CD4-positive, alpha-beta T cell treated with Interleukin-17A for 1 hour (primary cell): ENCODE measurements at places on chromosomes 1 and 21.

- DNase-seq, result no peak
These were observed at the start of gene UBE2Q1 for GRCh38 chr1:154557939-154558719. TSS of gene UBE2Q1 (minus strand) at chr1:154558662. CDS start at chr1:154558553, 109 bp downstream.

- no peak for DNase-seq
These were observed 25.5 kb downstream of the RGS7 start for GRCh38 chr1:241331328-241332036.

- DNase-seq, result no peak
These were observed 194.1 kb downstream of the ROR1 start for GRCh38 chr1:63967901-63968300.

DNA sequence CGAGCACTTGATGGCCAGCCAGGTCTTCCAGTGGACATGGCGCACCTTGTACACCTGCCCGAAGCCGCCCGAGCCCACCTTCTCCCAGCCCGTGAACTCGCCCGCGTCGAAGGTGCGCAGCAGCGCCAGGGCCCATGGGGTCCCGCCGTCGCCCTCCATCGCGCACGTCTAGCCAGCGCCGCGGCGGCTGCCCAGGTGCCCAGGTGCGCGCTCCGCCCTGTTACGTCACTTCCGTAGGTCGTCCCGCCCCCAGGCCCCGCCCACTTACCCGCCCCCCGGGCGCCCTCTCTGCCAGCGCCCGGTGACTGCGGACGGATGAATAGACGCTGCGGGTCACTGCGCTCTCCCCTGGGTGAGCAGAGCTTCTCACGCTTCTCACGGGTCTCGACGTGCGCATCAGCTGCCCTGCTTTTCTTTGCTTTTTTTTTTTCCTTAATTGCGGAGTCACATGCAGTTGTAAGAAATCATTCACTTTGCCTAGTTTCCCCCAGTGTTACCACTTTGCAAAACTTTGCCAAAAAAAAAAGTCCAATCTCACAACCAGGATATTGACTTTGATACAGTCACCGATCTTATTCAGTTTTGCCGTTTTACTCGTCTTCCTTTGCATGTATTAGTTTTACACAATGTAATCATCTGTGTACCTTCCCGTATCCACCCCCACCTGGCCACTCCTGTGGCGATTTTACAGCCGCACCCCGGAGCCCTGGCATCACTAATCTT is at the start of gene RIPK4:
Gene RIPK4, minus strand, starts transcription at position 170 of the 723 bp plus-strand sequence. Its CDS starts 11 bp downstream, at position 159.
- DNase-seq, result peak; percentile 72

DNA sequence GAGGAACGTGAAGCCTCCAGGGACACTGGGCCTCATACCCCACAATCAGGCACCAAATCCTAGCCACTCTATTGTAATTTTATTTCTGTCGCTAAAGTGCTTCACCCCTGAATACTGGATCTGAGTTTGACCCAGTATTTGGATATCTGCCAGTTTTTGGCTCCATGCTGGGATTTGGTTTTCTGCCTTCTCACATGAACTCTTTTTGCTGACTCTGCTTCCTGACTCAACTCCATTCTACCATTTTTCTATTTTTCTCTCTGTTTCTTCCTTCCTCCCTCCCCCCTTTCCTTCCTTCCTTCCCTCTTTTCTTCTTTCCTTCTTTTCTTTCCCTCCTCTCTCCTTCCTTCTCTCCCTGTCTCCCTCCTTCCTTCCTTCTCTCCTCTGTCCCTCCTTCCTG is 151.3 kb upstream of the GJB5 start:
- no peak for DNase-seq

DNA sequence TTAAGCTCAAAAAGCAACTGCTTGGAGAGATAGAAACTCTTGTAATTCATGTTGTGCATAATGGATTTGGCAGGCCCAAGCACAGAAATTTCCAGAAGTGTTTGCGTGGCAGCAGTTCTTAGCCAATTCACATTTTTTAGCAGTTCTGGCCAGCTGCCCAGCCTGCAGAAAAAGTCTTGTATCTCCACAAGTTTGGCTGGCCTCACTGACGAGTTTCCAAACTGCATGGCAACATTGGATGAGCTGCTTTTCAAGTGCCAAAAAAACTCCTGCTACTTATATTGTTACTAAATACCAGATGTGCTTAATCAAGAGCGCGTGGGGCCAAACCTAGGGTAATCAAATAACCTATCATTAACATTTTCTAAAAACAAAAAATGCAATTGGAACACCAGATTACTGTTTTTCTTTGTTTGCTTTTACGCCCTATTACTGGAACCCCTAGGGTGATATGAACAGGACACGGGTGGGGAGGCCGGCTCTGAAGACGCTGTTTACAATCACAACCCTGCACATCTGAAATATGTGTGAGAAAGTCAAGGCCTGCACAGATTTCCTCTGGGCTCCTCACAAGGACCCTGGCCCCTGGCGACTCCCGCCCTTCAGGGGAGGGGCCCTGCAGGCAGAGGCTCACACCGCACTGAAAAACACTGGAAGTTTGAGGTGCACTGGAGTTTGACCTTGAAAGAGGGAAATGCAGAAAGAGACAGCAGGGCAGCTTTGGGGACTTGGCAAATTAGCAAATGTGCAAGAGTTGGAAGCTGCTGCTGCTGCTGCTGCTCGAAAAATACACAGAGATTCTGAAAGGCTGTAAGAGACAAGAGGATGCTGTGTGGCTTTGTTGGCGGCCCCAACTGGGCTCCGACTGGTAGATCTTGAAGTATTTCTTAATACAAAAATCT is 55.2 kb upstream of the TARBP1 start:
- no peak for DNase-seq

- no peak for DNase-seq
These were observed 50.4 kb upstream of the IFFO2 start for GRCh38 chr1:19006837-19007271.

DNA sequence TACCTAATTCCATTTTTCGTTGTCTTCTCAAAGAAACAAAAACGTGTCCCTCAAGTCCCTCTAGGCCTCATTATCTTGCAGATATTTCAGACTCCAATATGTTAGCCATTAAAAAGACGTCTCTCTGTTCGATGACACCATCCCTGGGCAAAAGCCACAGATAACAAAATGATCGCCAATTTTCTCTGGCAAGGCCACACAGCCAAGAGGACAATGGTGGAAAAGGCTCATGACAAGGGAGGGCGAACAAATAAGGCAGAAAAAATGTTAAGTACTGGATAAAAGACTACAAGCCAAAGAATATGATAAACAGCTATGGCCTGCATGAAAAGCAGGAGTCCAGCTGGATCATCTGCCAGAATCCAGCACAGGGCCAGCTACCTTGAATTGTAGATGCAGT is 82.9 kb downstream of the TBX15 start:
- DNase-seq, result no peak

DNA sequence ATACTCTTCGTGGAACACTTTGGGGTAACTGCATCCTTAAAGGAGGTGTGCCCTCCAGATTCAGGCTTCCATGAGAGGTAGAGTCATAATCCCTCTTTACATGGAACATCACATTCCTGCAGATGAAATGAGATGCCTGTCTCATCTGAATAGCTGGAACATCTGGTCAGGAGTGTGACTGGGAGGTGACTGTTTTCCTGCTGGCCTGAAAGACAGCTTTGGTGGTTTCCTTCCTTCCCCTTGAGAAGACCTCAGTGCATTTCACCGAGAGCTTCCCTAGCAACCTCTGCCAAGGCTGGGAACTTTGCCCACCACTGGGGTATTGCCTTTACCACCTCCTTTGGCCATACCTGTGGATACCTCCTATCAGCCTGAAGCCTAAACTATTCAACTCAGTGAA is 46.7 kb upstream of the GUCA2A start:
- DNase-seq, result no peak

DNA sequence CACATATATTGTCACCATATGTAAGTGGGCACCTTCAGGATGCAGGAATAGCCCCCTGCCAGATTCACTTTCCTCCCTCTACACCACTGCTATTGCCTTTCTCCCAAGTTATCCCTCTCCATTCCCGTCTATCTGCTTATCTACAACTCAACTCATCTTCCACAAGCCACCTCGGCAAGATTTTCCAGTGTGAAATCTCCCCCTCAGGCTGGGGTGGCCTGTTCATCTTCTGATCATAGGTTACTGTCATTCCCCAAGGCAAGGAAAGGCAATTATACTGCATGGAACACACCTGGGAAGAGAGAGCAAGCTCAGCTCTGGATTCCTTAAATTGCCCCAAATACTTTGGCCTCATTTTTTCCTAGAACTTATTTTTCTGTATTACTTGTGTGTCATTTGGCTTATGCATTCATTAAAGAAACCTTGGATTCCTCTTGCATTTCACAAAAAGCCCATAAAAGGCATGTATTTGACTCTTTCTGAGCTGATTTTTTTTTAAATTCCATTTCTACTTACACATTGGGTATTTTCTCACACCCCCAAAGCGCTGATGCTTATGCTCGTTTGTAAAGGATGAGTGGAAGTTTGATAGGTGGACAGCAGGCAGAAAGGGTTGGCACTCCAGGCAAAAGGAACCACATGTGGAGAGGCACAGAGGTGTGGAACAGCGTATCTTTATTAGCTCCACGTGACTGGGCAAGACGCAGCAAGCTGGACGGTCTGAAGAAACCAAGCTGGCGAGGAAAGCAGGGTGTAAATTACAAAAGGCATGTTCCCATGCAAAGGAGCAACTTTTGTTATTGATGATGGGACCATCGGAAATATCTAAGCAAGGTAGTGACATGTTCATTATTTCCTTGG is 169.7 kb upstream of the RAB4A start:
- DNase-seq, result no peak

DNA sequence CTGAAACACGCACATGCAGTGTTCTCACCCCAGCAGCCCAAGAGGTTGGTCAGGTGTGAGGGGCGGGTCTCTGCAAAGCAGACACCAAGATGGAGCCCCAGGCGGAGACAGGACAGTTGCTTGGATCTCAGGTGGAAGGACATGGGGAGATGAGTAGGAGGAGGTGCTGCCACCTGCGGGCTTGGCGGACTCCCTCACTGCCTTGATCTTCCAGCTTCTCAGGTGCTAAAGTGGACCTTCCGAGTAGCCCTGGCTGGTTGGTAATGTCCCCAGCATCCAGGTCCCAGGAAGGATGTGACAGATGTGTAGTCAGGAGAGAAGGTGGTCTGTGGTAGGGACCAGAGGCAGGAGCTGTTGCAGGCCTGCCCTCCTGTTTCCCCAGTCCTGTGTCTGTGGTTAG is 114.1 kb downstream of the AJAP1 start:
- DNase-seq, result no peak

DNA sequence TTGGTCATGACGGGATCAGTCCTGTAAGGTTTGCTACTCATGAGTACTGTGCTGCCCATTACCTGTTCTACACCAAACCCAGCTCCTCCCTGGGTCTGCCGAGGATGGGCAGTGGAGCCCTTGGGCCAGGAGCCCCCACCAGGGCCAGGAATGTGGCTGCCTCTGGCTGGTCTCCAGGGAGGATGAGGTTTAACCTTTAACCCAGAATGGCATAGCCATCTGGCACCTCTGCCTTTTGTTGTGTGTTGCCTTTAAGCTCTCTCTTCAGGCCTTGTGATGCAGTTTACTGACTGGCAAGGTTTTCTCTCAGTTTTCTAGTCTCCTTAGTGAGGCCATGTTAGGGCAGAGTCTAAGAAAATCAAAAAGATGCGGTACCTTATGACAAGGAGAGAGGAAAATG is 38.6 kb downstream of the SIPA1L2 start:
- no peak for DNase-seq

- DNase-seq, result no peak
These were observed 592.7 kb downstream of the USP25 start for GRCh38 chr21:16322454-16322853.

DNA sequence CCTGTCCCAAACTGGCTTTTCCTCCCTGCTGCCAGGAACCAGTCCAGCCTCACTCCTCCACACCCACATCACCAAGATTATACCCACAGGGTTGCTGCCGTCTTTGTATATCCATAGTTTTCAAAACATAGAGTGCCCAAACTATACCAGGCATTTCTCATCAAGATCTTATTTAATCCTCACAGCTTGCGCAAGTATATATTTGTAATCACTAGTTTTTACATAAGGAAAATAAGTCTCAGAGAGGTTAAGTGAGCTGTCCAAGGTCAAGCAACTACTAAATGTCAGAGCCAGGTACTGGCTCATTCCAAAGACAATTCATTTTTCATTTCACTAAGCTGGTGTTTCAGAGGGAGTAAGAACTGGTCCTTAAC is 34.9 kb upstream of the ZNF362 start:
- no peak for DNase-seq

DNA sequence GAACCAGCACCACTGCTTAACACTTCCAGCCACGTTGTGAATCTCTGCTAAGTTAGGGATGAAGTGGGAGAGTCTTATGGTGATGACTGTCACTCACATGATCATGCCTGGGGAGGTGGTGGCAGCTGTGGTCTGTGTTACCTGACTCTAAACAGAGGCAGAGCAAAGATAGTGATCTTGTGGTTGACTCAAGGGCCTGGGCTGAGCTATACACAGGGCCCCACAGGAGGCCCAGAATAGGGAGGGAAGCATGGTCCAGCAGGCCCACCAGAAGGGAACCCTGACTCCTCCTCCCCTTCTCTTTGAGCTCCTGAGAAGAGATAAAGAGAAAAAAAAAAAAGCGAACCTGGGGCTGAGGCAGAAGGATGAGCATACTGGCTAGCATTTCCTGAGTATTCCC is 55.0 kb downstream of the PLXNA2 start:
- DNase-seq, result no peak

GRCh38 chr1:67749844-67750690 is 65.1 kb downstream of the GADD45A start:
- DNase-seq, result no peak

- DNase-seq, result no peak
These were observed 17.5 kb upstream of the C1orf105 start for GRCh38 chr1:172402878-172403569.
